Activated CD4-positive, alpha-beta T cell treated with anti-CD3 and anti-CD28 coated beads, Interleukin-2, amount 50 U/mL, for 4 hours (primary cell): ENCODE measurements at places on chromosomes 1 and 21.
A peak's percentile ranks its signal among the peaks of the same experiment; 100 is the strongest.

- no peak for DNase-seq
Observed at GRCh38 chr1:24896596-24897262, 33.3 kb downstream of the RUNX3 start.

GRCh38 chr1:38817267-38818174 is 42.1 kb downstream of the RRAGC start:
- DNase-seq, result no peak

- DNase-seq, result peak; percentile 50
Observed at GRCh38 chr1:9280015-9280860, 12.5 kb upstream of the SPSB1 start.

GRCh38 chr1:151984313-151984956 is 9.2 kb downstream of the S100A10 start:
- peak; percentile 10 for DNase-seq

- DNase-seq, result no peak
Observed at GRCh38 chr1:233361876-233362275, 34.4 kb downstream of the MAP3K21 start.

GRCh38 chr1:112696578-112697314 is 10.2 kb downstream of the RHOC start:
- no peak for DNase-seq

GRCh38 chr1:77015748-77016341 is 148.6 kb downstream of the ST6GALNAC5 start:
- no peak for DNase-seq

- no peak for DNase-seq
Observed at GRCh38 chr1:93489756-93490155, 41.8 kb downstream of the FNBP1L start.

GRCh38 chr1:91753878-91754277 is 132.1 kb downstream of the TGFBR3 start:
- DNase-seq, result no peak

DNA sequence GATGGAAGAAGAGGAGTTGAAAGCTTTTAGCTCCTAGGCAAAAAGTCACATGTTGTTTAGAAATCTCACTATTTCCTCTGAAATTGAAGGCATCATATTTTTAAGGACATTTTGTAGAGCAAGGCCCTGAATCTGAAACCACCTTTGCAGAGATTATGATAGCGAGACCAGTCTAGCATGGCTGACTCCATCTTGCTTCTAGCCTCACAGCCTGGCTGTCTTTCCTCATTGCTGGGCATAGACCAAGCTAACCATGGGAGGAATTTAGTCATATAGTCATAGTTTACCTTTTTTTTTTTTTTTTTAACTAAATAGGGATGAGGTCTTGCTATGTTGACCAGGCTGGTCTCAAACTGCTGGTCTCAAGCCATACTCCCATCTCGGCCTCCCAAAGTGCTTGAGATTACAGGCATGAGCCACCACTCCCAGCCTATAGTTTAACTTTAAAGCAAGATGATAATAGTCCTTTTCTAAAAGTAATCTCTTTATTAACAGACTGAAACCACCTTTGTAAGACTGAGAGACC is 42.2 kb upstream of the ZNF326 start:
- no peak for DNase-seq

GRCh38 chr1:119181218-119181617 is 40.8 kb upstream of the WARS2 start:
- no peak for DNase-seq

GRCh38 chr1:45348609-45348965 is 8.3 kb upstream of the MUTYH start:
- DNase-seq, result no peak

- DNase-seq, result no peak
Observed at GRCh38 chr1:241838897-241839296, 9.1 kb upstream of the EXO1 start.

DNA sequence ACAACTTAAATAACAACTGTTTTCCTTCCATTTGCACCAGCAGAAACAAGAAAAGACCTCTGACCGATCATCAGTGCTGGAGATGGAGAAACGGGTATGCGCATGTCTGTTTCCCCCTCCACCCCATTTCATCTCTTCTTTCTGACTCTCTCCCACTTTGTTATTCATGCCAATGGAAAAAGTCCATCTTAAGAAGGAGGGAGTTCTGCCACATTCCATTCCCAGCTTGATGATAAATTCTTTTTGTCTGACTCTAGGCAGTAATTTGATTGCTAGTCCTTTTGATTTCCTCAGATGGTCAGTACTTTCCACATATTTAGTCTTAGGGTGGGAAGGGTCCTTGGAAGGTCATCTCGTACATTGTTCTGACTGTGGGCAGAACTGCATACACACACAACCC is 142.5 kb downstream of the SYT2 start:
- DNase-seq, result no peak

DNA sequence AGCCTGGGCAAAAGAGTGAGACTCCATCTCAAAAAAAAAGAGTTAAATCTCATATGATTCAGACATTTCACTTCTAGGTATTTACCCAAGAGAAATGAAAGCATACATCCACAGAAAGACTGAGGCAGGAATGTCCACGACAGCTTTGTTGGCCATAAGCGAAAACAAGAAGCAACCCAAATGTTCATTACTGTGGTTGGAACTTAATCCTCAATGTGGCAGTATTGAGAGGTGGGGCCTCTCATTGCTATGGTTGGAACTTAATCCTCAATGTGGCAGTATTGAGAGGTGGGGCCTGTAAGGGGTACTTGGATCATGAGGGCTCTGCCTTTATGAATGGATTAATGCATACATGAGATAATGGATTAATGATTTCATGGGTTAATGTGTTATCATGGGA is 15.2 kb downstream of the C21orf58 start:
- DNase-seq, result no peak

DNA sequence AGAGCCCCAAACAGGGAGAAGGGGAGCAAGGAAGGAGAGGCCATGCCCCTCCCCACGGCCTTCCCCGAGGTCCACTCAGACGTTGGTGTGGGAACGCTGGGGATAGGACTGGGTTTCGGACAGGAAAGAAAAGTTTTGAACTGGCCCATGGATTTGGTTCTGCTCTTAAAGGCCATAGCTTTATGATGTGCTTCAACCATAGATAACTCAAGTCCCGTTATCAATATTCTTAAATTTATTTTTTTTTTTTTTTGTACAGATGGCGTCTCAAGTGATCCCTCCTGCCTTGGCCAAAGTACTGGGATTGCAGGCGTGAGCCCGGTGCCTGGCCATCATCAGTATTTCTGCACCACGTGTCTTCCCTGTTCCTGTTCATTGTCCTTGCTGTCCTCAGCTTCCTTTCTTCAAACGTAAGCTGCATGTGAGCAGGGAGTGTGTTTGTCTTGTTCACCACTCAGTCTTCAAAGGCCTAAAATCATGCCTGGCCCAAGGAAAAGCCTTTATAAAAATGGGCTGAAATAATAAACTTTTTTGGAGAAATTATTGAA is 820 bp upstream of the KRTAP10-1 start:
- DNase-seq, result no peak

- DNase-seq, result no peak
Observed at GRCh38 chr1:214317300-214317699, 36.3 kb downstream of the SMYD2 start.

DNA sequence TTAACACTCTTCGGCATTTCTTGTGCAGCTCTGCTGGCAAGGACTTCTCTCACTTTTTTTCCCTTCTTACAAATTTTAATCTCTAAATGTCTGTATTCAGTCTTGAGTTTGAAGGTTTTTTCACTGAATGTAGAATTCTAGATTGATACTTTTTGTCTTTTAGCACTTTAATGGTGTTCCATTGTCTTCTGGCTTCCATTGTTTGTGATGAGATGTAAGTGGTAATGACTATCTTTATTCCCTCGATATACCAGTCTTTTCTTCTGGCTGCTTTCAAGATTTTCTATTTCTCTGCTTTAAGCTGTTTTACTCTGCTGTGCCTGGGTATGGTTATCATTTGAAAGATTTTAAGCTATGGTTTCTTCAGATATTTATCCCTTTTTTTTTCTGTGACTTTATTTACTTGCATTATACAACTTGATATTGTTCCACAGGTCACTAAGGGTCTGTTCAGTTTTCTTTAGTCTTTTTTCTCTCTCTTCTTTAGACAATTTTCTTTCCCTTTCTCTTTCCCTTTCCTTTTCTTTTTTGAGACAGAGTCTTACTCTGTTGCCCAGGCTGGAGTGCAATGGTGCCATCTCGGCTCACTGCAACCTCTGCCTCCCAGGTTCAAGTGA is 35.8 kb downstream of the DYRK1A start:
- no peak for DNase-seq

GRCh38 chr1:234322979-234323378 is 50.3 kb upstream of the COA6 start:
- peak; percentile 49 for DNase-seq

DNA sequence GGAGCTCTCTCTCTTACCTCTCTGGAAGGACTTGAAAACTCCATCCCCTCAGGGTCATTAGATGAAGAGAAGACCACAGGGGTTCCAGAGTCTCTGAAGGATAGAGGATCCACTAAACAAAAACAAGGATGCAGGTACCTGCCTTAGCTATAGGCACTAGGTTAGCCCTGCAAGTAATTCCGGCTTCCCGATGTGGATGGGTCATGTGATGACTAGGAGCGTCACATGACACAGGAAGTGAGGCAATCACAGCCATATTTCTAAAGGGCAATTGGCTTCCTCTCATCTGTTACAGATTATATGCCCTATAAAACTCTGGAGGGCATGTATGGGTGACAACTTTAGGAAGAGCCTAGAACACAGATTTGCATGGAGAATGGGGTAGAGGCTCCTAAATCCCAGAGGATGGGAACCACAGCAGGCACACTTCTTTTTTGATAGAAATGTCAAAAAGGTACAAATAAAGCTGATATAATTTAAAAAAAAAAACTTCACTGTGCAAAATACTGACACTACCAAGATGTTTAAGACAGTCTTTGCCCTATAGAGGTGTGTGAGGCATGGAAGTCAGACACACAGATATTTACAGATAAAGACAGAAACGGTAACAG is 14.1 kb downstream of the ENTREP3 start:
- DNase-seq, result peak; percentile 50

DNA sequence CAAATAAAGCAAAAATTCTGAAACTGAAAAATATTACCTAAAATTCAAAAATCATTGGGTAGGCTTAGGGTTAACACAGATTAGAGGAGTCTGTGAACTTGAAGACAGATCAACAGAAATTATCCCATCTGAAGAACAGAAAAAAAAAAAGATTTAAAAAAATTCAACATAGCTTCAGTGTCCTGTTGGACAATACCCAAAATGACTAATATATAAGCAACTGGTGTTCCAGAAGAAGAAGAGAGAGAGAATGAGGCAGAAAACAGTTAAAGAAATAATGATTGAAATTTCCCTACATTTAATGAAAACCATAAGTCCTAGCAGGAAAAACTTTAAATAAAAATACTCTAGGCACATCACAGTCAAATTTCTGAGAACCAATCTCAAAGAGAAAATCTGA is 31.5 kb downstream of the TMCO1 start:
- DNase-seq, result no peak

- DNase-seq, result no peak
Observed at GRCh38 chr1:98075626-98076025, 154.8 kb upstream of the DPYD start.

GRCh38 chr1:53108646-53109580 is 33.5 kb downstream of the SLC1A7 start:
- DNase-seq, result no peak

- DNase-seq, result no peak
Observed at GRCh38 chr1:16461681-16462080, 21.2 kb downstream of the NECAP2 start.

DNA sequence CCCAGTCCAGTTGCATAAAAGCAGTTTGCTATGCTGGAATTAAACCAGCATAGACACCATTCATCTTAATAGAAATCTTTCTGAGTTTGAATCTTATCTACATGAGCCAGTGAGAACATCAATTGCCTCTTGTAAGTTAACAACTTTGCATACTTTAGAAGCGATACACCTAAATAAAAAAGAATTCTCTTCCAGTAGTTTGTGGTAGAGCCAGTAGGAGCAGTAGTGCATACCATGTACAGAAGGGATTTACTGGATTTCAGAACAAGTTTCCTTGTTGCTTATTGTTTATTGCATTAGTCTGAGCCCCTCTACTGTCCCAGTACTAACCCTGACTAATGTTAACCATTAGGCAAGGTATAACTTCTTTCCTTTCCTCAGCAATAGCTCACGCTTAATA is 313.1 kb downstream of the TGFB2 start:
- no peak for DNase-seq

DNA sequence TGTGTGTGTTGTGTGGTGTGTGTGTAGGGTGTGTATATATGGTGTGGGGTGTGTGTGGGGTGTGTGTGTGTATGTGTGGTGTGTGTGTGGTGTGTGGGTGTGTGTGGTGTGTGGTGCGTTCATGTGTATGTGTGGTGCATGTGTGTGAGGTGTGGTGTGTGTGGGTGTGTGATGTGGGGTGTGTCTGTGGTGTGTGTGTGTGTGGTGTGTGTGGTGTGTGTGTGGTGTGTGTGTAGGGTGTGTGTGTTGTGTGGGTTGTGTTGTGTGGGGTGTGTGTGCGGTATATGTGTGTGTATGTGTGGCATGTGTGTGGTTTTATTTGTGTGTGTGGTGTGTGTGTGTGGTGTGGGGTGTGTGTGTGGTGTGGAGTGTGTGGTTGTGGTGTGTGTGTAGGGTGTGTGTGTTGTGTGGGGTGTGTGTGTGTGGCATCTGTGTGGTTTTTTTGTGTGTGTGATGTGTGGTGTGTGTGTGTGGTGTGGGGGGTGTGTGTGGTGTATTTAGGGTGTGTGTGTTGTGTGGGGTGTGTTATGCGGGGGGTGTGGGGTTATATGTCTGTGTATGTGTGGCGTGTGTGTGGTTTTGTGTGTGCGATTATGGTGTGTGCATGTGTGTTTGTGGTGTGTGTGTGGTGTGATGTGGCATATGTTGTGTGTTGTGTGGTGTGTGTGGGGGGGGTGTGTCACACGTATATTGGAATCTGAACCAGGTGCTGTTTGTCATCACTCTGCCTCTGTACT is 17.1 kb upstream of the ZBTB21 start:
- no peak for DNase-seq

GRCh38 chr1:17825273-17826164 is 70.4 kb downstream of the ACTL8 start:
- DNase-seq, result no peak

- DNase-seq, result no peak
Observed at GRCh38 chr1:186481303-186481888, 20.5 kb upstream of the PDC start.

DNA sequence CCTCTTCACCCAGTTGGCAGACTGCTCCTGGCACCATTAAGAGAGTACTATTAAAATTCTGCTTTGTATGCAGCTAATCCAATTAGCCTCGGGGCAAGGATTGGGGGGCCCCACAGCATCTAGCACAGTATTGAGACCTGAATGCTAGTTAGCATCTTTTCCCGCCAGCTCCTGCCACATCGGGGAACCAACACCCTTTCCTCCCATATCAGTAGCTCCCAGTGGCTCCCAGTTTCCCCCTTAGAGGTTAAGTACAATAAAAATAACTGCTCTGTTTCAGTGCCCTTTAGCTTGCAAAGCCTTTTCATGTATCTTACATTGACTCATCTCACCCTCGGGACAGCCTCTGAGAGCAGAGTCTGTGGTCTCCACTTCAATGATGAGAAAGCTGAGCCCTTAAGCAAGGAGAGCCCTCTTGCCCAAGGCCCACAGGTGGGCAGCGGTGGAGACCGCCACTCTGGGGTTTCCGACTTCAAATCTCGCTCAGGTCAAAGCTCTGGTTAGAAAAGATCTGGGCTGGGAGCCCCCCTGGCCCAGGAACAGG is 4.2 kb upstream of the PMVK start:
- DNase-seq, result no peak

GRCh38 chr1:57024855-57025254 is 59.0 kb upstream of the C8B start:
- DNase-seq, result no peak

- DNase-seq, result no peak
Observed at GRCh38 chr1:44260792-44261170, 47.5 kb downstream of the DMAP1 start.

- no peak for DNase-seq
Observed at GRCh38 chr1:212367474-212368072, 47.1 kb downstream of the PACC1 start.
